Frontal cortex (tissue), 4 donors: ENCODE measurements at places on chromosomes 5 and 9.

GRCh38 chr9:91734371-91734981 lies 215.6 kb downstream of the ROR2 start:
- DNase-seq: peak; percentile 69

DNA sequence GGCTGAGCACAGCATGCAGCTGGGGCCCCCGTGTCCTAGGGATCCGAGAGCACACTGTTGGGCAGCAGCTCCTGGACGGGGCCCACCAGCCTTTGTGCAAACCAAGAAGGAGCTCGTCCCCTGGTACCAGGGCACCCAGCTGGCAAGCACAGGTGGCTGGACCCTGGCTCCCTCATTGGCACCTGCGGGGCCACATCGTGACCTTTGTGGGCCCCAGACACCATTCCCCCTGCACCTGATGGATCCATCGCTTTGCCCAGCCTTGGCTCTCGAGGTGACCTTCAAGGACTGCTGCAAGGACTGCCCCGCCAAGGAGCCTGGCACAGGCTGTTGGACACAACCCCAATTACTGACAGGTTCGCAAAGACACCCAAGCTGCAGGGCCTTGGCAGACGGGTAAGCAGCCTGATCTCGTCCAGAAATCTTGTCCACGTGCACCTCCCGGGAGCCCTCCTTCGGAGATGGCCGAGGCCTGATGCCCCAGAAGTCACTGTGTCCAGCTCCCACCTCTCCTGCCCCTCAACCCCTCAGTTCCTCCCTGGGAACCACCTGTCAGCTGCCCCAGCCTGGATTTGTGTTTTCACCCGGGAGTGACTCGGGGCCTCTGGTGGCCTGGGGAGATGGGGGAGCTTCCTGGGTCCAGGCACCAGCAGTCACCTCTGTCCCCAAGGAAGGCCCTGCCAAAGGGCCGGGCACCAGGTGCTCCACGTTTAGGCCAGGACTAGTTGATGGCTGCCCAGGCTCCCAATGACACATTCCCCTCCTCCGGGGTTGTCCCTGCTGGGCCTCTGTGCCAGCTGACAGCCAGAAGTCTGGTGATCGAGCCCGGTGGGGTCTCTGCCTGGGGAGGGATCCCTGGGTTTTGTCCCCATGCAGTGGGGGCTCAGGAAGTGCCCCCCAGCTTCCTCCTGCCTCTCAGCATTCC lies 137.1 kb upstream of the PPP1R26 start:
- no peak for DNase-seq

- no peak for DNase-seq
Observed at GRCh38 chr5:59173578-59173977, 590.7 kb downstream of the RAB3C start.

DNA sequence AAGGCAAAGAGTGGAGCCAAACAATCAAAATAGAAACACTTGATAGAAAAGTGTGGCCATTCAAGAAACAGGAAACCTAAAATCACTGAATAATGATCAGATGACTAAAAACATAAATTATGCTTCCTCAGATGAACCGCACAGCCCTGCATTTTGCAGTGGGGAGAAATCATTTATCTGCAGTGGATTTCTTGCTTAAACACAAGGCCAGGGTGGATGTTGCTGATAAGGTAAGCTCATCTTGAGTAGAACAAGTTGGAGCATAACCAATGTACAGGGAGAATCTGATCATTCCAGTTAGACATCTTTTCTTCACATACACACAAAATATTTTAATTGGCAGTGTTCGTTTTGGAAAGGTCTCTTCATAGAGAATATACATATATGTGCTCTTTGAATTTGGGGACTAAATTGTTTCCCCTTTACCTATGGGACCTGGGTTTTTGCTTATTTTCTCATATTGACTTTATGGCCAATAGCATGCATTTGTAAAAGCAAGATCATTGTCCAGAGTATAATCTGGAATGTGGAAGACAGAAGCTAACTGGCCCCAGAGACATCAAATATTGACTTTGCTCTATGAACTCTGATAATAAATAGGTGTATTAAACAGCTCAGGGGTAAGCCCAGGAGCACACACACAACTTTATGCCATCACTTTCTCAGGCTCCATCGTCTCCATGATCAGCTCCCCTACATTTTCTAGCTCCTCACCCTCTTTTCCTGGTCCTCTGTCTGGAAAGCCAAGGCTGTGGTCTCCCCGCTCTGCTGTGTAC lies 9.1 kb downstream of the ANKDD1B start:
- DNase-seq: no peak

DNA sequence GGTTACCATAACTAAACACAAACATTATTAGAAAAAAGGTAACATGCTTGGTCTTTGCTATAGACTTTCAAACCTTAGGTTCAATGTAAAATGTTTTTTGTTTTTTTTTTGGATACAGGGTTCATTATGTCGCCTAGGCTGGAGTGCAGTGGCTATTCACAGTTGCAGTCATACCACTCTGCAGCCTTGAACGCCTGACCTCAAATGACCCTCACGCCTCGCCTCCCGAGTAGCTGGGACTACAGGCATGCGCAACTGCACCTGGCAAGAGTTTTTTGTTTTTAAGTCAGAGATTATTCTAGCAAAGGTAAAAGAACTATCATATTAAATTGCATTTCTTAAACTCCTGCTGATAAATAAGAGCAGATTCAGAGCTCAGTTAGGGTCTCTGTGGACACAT lies 55.1 kb upstream of the NR5A1 start:
- DNase-seq: no peak

- peak; percentile 58 for DNase-seq
Observed at GRCh38 chr5:127290019-127290945, at the start of gene MEGF10. MEGF10 (plus strand) TSS chr5:127290796; CDS start chr5:127331309, 40,513 bp downstream.

DNA sequence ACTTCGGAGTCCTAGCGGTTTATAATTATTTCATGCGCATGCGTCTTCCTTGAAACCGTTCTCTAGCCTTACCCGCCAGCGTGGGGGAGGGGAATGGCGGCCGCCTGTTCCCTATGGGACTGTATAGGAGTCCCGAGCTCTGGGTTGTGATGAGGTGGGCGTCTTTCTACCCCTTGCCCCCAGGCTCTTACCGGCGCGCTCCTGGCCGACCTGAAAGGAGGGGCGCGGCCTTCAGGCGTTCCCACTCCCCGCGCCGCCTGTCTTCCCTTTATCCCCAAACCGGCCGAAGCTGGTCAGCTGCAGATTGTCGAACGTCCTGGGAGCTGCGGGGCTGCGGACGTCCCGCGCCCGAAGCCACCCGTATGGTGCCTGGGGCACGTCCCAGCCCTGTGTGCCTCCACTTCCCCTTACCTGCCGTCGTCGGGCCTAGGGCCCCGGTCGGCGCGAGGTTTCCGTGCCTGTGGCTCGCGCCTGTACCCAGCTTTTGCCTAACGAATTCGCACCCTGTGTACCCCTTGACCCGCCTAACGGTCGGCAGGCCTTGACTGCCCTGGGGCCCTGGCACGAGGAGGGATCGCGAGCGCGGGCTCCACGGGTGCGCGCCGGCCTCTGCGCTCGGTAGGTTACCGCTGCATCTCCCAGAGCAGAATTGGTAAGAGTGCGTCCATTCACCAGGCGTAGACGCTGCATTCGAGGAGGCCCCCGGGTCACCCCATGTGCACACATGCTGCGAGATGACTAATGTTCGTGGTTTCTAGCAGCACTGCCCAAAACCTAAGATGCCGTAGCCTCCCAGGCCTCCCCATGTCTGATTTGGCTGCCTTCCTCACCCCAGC lies 653 bp upstream of the HNRNPH1 start:
- DNase-seq: peak; percentile 46

DNA sequence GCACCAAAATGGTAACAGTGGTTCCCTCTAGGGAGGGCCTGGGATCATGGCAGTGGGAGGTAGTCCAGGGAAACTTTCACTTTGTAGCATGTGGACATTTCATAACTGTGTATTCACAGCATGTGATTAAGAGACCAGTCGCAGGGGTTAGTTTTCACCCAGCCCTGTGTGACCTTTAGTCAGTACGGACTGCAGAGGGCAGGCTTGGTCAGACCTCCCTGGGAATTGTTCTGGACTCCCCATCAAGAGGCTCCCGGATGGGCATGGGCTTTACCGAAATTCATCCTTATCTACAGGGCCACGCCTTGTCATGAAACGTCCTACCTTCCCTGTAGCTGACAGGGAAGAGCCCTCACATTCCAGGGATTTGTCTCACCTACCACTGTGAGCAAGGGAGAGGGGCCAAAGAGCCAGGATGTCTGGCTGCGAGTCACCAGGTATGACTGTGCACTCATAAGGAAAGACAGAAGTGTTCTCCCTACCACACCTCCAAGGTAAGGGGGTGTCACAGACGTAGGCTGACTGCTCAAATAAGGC lies 19.9 kb downstream of the GPX3 start:
- no peak for DNase-seq

- peak; percentile 46 for DNase-seq
Observed at GRCh38 chr9:97502222-97502983, 937 bp downstream of the TMOD1 start.

DNA sequence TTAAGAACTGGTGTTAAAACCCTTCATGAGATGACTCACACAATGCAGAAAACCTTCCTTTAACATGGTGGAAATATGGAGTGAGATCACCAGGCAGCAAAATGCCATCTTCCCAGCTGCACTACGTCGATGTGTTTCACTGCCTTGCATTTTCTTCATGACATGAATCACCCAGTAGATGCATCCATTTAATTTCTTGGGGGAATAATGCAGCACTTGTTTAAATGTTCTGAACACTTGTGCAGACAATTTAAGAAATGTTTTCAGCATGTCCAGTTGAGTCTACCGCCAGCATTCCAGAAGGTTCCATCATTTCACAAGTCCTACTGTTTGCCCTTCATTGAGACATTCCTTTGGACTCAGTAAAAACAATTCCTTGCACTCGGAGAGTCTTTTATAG lies 81.6 kb downstream of the ADAMTS16 start:
- DNase-seq: no peak

- no peak for DNase-seq
Observed at GRCh38 chr9:71218774-71219173, 97.4 kb upstream of the TRPM3 start.

GRCh38 chr9:132197856-132198550 lies 36.1 kb downstream of the NTNG2 start:
- no peak for DNase-seq

DNA sequence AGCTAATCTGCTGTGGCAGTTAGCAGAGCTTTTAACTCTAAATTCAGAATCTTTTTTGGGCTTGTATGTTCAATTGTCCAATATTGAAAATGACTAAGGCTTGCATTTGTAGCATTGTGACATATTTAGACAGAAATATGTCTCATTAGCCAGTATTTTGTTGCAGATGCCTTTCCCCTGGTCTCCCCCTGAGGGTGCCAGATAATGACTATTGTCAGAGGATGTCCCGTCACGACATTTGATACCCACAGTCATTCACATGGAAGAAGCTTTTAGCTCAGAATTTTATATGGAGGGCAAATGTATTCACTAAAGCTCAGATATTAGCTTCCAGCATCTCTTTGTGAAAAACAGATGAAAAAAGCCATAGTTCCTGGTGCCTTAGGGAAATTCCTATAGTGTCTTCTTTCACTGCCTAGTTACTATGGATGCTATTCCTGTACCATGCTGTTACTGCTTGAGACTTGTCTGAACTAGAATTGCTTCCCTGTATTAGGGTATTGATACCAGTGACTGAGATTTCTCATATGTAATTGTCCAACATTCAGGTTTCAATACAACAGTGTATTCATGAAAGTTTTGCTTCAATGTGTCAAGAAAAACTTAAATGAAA lies 96.2 kb downstream of the CCDC192 start:
- DNase-seq: no peak

GRCh38 chr5:80592105-80592504 lies 22.0 kb upstream of the ANKRD34B start:
- no peak for DNase-seq

- no peak for DNase-seq
Observed at GRCh38 chr5:17992291-17992690, 358.0 kb downstream of the TAF11L14 start.

DNA sequence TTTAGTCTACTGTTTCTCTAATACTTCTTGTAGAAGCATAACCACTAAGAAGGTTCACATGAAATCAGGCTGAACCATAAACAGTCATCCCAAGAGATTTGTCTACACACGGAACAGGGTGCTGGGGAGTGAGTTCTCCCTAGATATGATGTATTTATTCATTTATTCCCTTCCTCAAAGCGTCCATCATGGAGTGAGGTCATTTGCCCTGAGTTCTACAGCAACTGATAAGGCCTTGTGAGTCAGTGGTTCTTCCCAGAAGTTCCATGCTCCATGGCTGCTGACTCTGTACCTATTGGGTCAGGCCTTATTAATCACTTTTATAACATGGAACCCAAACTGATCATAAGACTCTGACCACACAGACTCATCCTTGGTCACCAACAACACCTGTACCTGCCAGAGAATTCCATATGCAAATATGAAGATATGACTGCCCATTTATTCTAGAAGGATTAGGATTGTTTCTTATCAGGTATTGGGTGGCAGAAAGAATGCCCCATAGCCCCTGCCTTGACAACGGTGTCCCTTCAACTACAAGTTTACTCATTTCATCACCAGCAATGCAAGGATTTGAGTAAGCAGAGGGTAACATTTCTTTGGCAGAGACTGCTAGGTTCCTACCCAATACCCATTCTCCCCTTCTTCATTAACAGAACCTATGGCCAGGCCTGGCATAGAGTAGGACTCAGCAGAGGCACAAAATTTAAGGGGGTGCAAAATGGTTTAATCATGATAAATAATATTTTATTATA lies 118.1 kb downstream of the LHFPL2 start:
- no peak for DNase-seq

DNA sequence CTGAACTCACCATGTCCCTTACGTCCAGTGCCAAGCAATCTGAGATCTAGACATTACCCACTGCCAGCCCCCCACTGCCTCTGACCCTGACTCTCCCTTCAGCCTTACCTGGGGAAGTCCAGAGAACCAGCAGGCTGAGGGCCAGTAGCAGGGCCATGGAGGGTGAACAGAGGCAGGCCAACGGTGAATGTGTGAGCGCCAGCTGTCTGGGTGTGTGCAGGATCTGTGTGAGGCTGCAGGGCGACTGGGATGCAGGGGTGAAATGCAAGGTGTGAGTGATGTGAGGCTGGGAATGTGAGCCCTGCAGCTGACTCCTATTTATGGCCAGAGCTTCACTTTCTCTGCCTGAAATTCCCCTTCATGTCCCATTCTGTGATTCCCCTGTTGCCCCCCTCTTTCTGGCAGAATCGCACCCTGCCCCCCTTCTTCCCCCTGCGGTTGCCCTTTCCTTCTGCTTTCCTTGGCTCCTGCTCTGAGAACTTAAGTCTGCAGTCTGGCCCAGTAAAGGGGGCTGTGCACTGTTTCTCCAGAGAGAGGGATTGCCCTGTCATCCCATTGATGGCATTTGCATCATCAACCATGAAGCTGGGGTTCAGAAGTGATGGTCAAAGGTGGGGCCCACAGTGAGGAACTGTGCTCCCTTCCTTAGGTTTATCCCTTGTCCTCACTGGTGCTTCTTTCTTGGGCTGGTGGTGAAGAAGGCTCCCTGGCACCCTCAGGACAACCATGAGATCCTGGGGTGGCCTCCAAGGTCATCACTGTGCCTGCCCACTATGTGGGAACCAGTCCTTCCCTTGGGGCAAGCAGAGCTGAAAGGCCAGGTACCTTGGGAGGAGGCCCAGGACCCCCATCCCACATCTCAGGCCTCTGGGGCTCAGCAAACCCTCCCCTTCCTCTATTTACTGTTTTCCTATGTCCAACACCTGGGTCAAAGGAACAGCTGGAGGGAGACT lies at the start of gene CCL19:
CCL19 (minus strand) TSS at position 294 of the 953 bp plus-strand sequence; CDS start at position 157, 137 bp downstream.
- DNase-seq: no peak

- no peak for DNase-seq
Observed at GRCh38 chr9:111917980-111918379, 21.4 kb downstream of the UGCG start.

- DNase-seq: no peak
Observed at GRCh38 chr9:93916358-93916757, 38.8 kb downstream of the BARX1 start.
